A549 treated with DMSO at 1 μM for 4 hours (cell line): ENCODE measurements at places on chromosomes 4 and X. TPM values are rescaled to one million over a fixed set of nuclear protein-coding genes. Genes with fewer than 3 reads are reported as not detected.

The TRIM75 gene
- total RNA-seq: not detected in 5 replicates

The GPR50 gene
- total RNA-seq: 0.07 to 0.23 TPM (median 0.17 TPM) in 4 of 5 replicates, not detected in the other

The TBL1X gene
- 12.9 to 16.2 TPM (median 14.4 TPM) in 5 replicates for total RNA-seq

The ATP11C gene
- total RNA-seq: 8.7 to 13.6 TPM (median 10.9 TPM) in 5 replicates

The AKAP14 gene
- not detected in 5 replicates for total RNA-seq

The COL25A1 gene
- total RNA-seq: not detected in 5 replicates

The SLC6A14 gene
- total RNA-seq: 0.02 TPM in 1 of 5 replicates, not detected in the others

The TRIM61 gene
- not detected in 5 replicates for total RNA-seq

The RS1 gene
- not detected in 5 replicates for total RNA-seq

The CYLC1 gene
- not detected in 5 replicates for total RNA-seq

The STBD1 gene
- total RNA-seq: 6.5 to 7.1 TPM (median 6.9 TPM) in 5 replicates
